ENCODE measurements at places on chromosomes 1 and 21.

- DNase-seq = no peak
These were observed 13.0 kb downstream of the DOP1B start for GRCh38 chr21:36169470-36170128.

DNA sequence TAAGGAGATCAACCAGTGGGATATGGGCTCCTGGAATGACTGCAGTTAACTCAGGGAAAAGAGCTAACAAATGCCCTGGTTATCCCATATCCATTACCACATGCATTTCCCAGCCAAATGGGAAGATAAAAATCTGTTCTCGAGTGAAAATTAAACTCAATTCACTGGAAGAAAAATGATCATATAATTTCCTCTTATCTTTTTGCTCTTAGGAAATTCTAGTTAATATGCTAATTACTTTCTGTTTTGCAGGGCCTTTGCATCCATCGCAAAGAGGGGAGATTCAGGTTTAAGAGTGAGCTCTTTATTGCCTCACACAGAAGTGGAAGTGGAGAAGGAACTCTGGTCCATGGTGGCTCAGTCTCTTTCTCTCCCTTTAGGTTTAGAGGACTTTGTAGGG is 3.9 kb upstream of the IL24 start:
- no peak for DNase-seq

- DNase-seq = no peak
These were observed 446.0 kb upstream of the LRRC7 start for GRCh38 chr1:69121723-69122122.

GRCh38 chr21:15353546-15353945 is 288.7 kb upstream of the NRIP1 start:
- DNase-seq = no peak

GRCh38 chr1:13761883-13762282 is 61.9 kb downstream of the PRDM2 start:
- no peak for DNase-seq

GRCh38 chr1:36301220-36301619 is 4.9 kb upstream of the SH3D21 start:
- no peak for DNase-seq

DNA sequence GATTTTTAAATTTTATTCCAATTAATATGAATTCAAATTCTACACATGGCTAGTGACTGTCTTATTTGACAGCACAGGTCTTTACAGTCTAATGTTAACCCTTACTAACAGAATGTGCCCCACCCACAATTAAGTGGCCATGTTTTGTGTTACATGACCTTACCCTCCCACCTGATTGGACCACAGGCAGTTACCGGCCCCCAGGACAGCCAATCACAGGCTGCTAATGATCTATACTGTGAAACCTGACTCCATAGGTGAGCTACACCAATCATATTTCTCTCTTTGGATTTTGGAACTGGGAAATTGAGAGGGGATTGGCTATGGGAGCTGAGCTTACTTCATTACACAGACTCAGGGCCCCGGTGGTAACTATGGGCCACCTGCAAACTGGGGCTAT is 27.5 kb downstream of the ZP4 start:
- no peak for DNase-seq

- DNase-seq = no peak
These were observed 42.8 kb downstream of the KCNK1 start for GRCh38 chr1:233656687-233657086.

GRCh38 chr1:53130598-53130877 is 11.9 kb downstream of the SLC1A7 start:
- DNase-seq = no peak

- no peak for DNase-seq
These were observed 29.1 kb downstream of the TBX15 start for GRCh38 chr1:118958937-118959631.

DNA sequence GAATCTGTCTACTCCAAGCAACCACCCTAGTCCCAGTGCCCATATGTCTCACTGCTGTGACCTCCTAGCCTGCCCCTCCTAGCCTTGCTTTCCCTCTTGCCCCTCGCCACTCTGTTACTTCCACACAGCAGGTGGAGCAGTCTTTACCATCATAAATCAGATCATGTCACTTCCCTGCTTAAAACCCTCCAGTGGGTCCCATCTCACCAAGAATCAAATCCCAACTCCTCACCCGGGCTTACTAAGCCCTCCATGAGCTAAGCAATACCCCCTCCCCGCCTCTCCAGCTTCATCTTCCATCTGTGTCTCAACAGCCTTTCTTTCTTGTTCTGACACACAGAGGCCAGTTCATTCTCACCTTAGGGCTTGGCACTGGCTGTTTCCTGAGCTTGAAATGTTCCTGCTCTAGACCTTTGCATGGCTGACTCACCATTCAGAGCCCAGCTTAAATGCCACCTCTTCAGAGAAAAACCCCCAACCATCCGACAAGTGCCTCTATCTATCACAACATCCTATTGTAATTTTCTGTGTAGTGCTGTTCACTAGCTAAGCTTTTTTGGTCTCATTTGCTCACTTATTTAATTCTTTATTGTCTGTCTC is 22.3 kb downstream of the KNCN start:
- DNase-seq = no peak

- DNase-seq = no peak
These were observed 14.0 kb downstream of the ETS2 start for GRCh38 chr21:38819719-38820159.

DNA sequence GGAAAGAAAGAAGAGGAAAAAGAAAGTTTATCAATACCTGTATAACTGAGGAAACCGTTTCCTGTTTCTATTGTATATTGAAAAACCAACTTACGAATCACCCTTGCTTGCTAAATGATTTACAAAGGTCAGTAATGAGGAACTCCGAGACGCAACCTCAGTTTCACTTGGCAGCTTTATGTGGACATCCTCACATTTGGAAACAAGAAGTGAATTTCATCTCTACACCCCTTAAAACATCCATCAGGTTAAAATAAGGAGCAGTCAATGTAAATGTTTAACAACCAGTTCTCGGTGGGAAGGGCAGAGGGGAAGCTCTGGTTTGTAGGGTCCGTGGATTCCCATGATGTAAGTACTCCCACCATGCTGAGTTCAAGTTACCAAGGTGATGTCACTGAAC is 481.7 kb upstream of the RUNX1 start:
- no peak for DNase-seq

DNA sequence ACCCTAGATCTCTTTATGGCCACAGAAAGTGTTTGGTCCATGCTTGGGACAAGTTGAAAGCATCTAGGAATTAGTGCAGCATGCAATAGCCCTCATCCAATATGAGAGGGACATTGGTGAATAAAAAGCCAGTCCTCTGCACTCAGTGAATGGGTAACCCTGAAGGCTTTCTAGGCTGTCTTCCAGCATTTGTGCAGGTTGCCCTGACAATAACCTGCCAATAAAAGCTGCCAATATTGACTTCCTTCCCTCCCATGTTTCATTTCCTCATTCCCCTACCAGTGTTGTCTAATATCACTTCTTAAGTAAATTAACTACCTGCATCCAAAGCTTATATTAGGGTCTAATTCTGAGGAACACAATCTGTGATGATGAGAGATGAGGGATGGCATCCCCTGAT is 563.6 kb upstream of the NEGR1 start:
- DNase-seq = no peak

DNA sequence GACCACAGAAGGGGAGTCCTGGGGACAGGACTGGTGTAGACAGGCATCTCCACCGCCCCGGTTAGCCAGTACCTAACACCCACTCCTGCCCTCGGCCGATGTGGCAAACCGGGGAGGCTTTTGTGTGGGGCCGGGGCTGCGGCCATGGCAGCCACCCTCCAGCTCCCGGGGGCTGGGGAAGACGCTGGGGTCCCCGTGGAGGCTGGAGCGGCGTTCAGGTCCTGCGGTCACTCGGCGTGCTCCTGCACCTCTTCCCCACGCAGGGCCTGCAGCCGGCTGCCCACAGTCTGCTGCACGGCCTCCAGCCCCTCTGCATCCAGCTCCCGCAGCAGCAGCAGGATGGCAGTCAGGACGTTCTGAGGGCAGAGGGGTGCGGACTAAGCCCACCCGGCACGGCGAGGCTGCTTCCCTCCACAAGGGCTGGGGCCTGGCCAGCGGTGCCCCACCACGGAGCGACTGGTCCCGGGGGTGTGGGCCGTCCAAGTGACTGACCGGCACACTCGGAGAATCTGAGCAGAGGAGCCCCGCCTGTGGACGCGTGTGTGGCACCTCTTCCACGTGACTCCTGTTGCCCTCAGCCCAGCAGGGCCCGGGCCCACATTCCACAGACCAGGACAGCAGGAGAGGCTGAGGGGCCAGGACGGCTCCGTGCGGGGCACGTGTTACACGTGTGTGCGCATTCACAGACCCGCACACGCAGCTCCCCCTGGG is 9.1 kb downstream of the CFAP410 start:
- DNase-seq = no peak

- DNase-seq = no peak
These were observed 3.6 kb downstream of the COL9A2 start for GRCh38 chr1:40313329-40313957.

DNA sequence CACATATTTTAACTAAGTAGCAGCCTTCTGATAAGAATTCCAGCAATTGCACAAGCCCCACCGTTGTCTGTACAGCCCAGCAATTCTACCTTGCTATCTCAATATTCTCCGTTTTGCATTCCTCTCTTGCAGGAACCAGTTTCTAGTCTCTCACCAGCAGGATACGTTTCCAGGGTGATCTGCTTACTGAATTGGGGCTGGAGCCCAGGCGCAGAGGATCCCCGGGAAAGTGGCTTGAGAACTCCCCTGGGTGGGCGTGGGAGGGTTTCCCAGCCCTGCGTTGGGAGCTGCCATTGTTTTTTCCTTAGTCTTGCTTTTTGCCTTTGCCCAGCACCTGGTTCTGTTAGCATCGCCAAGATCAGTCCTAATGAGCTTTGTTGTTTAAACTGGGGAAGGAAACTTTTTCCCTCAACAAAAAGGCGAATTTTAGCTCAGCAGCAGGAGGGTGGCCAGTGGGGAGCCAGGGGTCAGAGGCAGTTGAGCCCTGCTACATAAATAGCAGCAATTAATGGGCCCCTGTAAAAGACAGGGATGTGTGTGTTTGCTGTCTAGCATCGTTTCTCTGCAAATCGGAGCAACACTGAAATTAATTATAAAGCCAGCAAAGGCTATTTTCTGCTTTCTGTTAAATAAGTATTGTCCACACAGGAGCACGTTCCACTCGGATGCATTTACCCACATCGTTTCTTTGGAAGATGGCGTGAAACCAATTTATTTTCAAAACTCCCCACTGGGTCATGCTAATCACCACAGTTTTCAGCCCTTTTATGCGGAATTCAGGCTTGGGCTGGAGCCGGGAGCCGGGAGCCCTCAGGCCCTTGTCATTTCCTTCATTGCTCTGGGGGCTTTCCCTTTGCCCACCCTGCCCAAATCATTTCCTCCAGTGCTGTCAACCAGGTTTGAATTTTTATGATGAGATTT is 36.6 kb downstream of the HUNK start:
- DNase-seq = no peak

DNA sequence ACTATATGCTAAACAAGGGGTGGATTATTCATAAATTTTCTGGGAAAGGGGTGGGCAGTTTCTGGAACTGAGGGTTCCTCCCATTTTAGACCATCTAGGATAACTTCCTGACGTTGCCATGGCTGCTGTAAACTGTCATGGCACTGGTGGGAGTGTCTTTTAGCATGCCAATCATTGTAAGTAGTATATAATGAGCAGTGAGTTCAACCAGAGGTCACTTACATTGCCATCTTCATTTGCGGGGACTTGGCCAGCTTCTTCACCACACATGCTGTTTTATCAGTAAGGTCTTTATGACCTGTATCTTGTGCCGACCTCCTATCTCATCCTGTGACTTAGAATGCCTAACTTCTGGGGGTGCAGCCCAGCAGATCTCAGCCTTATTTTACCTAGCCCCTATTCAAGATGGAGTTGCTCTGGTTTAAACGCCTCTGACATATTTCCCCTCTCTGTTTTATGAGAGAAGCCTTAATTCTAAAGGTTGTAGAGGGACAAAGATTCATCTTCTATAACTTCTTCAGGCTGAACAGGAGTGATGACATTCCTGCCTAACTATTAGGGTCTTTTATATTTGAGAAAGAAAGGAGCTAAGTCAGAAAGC is 60.4 kb downstream of the DIP2A start:
- no peak for DNase-seq

GRCh38 chr1:40185951-40186864 is 25.0 kb downstream of the RLF start:
- DNase-seq = peak; percentile 66

DNA sequence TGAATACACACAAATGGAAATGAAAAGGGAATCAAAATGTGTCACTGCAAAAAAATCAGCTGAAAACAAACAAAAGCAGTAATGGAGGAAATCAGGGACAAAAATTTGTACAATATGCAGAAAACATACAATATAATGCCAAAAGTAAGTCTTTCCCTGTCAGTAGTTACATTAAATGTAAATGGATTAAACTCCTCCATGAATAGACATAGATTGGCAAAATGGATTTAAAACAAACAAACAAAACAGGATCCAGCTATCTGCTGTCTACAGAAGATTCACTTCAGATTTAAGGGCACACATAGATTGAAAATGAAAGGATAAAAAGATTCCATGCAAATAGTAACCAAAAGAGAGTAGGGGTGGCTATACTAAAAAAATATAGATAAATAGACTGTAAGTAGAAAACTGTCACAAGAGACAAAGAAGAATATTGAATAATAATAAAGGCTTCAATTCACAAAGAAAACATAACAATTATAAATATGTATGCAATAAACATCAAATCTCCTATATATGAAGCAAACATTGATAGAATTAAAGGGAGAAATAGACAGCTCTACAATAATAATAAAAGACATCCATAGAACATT is 42.2 kb upstream of the ERO1B start:
- DNase-seq = no peak

DNA sequence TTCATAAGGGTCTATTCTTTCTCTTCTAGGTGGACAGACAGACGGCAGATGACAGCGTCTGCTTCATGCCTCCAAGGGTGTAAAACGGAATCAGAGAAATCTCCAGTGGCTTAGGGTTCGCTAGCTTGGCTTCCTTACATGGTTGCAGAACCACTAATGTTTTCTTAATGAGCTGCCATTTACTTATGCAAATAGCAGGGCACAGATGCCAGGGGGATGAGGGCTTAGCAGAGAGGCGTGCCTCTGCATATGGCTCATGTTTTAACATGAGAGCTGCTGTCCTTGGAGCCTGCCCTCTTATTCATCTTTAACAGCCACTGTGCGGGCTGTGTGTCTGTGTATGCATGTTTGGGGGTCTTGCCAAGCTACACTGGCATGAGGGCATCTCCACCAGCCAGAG is 119.6 kb downstream of the IER5 start:
- DNase-seq = no peak

DNA sequence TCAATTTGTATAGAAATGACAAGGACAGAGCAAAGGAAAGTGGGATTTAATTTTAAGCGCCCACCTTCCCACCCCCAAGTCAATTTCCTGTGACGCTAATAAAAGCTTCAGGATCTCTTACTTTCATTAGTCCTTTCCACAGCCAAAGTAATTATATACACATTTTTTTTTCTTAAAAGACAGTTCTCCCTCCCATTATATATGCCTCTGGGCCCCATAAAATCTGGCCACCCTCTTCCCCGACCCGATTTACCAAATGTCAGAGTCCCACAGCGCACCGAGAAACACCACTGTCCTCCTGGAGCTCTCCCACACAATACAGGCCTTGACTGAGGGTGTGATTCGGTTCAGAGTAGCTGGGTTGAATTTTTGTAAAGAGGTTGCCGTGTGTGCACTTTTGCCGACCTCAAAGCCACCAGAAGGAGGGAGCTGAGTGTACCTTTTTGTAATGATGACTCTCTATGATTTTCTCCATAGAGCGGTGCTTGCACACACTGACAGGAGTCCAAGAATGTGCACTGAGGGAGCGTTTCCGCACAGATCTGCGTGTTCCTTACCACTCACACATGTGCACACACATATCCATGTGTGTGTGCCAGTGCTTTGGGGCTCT is 26.2 kb upstream of the IL10 start:
- DNase-seq = peak; percentile 38

- DNase-seq = no peak
These were observed 20.6 kb downstream of the RERE start for GRCh38 chr1:8796812-8797211.
